ENCODE measurements at places on chromosomes 3 and 15. TPM values are rescaled to one million over a fixed set of nuclear protein-coding genes. Genes with fewer than 3 reads are reported as not detected.

DNA sequence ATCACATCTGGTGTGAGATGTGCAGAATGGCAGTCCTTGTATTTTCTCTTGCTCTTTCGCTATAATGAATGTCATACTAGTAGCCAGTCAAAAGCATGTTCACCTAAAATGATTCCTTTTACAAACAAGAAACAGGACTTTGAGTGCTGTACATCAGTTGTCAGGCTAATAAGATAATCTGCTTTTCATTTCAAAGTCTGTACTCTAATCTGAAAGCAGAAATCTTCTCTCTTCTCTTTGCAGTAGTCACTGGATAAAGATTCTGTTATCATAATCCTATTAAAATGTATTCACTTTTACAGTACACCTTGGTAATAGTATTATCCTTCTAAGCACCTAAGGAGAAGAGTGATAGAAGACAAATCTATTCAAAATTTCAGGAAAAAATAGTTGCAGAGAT lies 300.1 kb downstream of the MFSD1 start:
- DNase-seq, result no peak

- DNase-seq, result no peak
These were observed 1.6 kb upstream of the TKT start for GRCh38 chr3:53257465-53257864.

- no peak for DNase-seq
These were observed 88.3 kb downstream of the ARIH1 start for GRCh38 chr15:72562386-72562785.

The SCAMP5 gene
- 3.5 TPM for total RNA-seq

- DNase-seq, result no peak
These were observed 7.0 kb upstream of the RFT1 start for GRCh38 chr3:53137221-53137620.

GRCh38 chr3:123686251-123686650 lies 101.4 kb upstream of the HACD2 start:
- DNase-seq, result no peak

GRCh38 chr3:126258670-126259069 lies 78.3 kb upstream of the ALDH1L1 start:
- DNase-seq, result no peak

- DNase-seq, result no peak
These were observed 8.5 kb downstream of the CHRD start for GRCh38 chr3:184388164-184388935.

The SI gene
- not detected for total RNA-seq

The PLOD2 gene
- 312 TPM for total RNA-seq

DNA sequence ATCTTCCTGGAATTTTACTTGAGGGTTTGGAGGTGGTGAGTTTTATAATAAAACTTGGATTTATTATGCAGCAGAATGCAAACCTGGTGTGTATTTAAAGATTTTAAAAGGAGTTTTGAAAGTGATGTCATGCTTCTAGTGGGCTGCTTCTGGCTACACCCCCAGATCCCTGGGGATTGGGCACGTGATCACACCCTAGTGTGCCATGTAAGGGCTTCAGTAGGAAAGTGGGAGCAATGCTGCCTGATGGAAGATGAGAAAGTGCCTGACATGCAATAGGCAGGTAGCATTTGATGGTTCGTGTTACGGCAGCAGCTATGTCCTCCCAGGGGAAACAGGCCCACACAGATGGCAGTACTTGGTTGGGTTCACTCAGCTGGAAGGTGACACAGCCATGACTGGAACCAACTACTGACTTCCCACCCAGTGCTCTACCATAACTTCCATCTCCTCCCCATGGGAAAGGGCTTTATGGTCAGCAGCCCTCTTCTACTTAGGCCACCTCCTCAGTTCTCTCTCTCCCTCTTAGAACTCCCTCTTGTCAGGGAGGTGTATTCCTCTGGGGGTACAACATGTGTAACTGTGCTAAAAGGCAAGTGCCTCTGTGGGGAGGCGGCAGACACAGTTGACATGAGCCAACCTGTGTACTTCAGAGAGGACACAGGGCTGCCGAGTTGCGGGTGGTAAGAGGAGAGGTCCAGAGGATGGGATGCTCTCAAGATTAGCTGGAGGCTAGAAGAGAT lies 5.6 kb downstream of the ITPKA start:
- no peak for DNase-seq

- DNase-seq, result peak; percentile 26
These were observed 26.4 kb downstream of the TIGIT start for GRCh38 chr3:114320246-114320645.

DNA sequence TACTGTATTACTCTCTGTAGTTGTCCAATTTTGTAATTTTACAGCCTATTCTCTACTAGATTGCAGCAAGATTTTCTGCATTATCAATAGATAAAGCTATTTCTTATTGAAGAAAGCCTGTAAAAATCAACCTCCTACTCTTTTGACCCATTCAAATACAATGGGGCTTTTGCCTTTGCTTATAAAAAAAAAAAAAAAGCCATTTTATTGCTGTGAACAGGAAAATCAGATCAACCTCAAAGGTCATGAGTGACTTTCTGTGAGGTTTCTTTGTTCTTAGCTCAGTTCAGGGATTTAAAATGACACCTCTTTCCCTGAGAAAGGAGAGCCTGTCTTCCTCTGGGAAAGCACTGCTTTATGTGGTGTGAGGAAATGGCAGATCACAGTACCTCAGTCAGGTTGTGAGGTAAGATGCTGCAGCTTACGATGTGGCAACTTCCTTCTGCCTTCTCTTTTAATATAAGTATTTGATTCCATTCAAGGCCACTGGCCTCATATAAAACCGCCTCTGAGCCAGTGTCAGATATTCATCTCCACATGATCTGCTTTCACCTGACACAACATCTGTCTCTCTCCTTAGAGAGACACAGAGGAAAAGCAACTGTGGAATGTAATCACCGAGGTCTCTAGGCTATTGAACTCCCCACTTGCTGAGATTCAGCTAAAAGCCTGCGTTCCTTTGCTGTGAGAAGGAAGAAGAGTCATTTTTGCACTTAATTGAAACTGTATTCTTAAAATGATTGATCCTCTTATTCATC lies 161.5 kb upstream of the MB21D2 start:
- DNase-seq, result no peak

DNA sequence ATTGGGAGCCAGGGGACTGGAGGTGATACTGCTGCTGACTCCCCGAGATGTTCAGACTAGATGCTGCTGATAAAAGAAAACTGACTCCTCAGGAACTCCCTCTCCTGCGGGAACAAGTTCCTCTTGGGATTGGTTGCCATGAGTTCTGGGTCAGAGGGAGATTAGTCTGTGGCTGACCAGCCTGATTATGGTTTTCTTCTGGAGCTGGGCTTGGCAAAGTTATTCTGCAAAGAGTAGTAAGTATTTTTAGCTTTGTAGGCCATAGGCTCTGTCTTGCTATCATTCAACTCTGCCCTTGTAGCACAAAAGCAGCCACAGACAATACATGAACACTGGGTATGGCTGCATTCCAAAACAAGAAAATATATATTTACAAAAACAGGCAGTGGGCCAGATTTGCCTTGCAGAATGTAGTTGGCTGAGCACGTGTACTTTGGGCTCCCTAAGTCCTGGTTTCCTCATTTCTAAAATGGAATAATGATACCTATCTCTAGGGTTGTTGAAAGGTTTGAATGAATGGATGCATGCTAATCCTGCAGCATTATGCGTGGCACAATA lies 796.8 kb downstream of the AGBL1 start:
- no peak for DNase-seq

The IDH3A gene
- total RNA-seq, result 81.9 TPM

- no peak for DNase-seq
These were observed 55.4 kb downstream of the EOMES start for GRCh38 chr3:27666708-27667107.

- no peak for DNase-seq
These were observed 56.9 kb upstream of the NR2C2 start for GRCh38 chr3:14890476-14890875.

The C2CD4A gene
- total RNA-seq, result 3.2 TPM

DNA sequence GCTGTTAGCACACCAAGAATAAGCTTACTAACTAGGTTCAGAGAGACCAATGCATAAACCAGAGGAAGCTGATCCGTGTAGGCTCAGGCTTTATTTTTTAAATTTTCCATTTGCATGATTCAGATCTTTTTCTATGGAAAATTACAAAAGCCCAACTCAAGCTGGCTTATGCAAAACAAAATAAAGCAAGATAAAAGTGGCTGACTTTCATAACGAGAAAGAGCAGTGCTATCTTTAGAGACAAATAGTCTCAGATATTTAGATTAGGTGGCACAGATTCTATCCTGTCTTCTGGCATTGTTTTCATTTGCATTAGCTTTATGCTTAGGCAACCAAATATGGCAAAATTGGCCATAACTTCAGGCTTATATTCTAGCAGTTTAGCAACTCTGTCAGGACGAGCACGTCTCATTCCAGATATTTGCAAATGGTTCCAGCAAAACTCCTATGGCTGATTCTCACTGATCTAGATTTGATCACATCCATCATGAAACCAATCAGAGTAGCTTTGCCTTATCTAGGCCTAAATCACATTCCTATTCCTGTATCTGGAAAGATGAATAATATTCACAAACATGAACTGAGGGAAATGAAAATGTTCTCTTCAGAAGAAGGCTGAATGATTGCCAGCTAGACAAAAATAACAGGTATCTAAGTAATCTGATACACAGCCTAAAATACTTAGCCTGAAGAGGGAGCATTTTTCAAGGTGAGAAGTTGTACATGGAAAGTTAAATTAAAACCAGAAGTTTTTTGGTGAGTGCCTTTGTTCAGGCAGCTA lies 216.4 kb upstream of the DPPA4 start:
- DNase-seq, result no peak

GRCh38 chr3:42513121-42513520 lies 10.7 kb downstream of the VIPR1 start:
- DNase-seq, result no peak

The PAK6 gene
- total RNA-seq, result not detected

DNA sequence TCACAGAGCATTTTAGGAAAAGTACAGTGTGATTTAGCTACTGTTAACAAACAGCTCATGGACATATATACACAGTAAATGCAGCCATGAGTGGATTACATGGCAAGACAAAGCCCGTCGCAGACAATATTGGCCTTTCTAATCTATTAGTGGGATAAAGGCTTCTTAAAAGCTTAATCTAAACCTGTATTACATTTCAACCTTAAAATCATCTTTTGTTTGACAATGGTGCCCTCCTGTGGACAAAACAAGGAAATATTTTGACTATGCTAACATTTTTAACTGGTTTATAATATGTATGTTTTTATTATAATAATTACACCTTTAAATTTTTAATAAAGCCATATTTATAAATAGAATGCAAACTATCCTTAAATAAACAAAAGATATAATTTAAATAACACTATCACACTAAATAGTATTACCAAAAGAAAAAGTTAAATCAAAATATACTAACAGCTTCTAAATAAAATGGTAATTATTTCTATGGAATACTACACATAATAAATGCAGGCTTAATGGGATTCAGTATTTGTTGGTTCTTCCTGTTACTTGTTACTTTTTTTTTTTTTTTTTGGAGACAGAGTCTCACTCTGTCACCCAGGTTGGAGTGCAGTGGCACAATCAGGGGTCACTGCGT lies 38.6 kb downstream of the TAFA4 start:
- DNase-seq, result no peak

DNA sequence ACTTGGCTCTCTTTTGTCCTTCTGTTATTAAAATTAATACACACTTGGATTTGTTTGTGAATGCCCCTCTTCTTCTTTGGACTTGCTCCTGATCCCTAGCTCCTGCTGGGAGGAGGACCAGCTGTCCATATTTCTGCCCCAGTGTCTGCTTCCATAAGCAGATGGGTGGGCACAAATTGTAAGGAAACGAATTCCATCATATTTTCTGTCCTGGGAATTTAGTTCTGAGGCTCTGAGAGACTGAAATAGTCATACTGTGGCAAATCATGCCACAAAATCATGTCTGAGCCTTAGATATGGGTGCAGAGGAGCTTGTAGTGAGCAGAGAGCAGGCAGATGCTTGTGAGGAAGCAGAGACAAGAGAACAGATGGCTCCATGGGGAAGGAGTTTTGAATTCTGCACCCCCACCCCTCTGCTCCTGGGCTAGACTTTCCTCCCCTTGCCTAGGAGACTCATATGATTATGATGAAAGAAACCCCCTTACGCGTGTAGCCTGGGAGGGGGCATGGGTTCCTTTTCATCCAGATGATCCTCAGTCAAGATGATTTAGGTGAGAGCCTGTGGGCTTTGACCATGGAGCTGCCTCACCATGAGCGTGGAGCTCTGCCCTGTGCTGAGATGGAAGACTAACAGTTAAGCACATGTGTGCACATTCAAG lies 50.6 kb downstream of the SV2B start:
- DNase-seq, result no peak

The PTPN9 gene
- 21.3 TPM for total RNA-seq

The LCTL gene
- total RNA-seq, result not detected

The BFSP2 gene
- not detected for total RNA-seq

- DNase-seq, result no peak
These were observed 323.3 kb upstream of the C2CD4B start for GRCh38 chr15:62488387-62488786.

The DUOXA2 gene
- not detected for total RNA-seq

The PSTPIP1 gene
- 1.0 TPM for total RNA-seq

GRCh38 chr3:183638101-183638852 lies 2.9 kb downstream of the KLHL24 start:
- DNase-seq, result no peak

- DNase-seq, result no peak
These were observed 363.1 kb downstream of the MECOM start for GRCh38 chr3:169300436-169300835.

The TRIM71 gene
- not detected for total RNA-seq

All from pulmonary artery endothelial cell (primary cell).